ENCODE measurements at places on chromosomes 7 and 10.

- DNase-seq, result no peak
These were observed 18.1 kb downstream of the GARS1 start for GRCh38 chr7:30612658-30613265.

DNA sequence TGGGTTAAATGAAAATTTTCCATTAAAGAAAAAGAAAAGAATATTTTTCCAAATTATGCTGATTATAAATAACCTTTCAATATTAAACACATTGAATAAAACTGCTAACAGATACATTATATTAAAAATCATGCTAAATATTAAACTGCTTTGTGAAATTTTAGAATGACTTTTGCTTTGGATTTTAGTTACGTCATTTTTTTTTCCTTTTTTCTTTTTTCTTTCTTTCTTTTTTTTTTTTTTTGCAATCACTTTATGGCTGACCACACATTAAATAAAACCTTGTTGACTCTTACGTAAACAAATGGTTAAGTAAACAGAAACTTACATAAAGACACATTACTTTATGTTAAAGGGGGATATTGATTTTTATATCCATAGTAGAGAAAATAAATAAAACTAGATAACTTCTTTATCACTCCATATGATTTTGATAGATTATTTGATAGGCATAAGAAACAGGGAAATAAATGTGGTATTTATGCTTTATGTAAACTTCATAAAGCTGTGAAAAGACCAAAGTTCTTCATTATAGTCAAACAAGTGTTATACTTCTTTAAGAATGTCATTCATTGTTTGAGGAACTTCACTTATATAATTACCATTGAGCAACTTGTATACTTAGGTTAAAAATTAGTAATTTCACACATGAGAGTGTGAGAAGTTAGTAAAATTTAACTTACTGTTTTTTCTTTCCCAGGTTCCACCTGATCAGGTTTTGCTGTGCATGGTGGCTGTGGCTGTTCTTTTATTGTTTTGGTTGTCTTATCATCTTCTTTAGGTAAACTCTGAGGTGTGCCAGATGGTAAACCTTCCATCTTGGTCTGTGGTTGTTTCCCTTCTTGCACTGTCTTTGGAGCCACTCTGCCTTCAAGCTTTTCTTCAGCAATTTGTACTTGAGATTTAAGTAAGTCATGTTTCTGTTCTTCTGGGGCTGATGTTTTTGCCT, 197.3 kb downstream of the PCLO start:
- DNase-seq, result no peak

DNA sequence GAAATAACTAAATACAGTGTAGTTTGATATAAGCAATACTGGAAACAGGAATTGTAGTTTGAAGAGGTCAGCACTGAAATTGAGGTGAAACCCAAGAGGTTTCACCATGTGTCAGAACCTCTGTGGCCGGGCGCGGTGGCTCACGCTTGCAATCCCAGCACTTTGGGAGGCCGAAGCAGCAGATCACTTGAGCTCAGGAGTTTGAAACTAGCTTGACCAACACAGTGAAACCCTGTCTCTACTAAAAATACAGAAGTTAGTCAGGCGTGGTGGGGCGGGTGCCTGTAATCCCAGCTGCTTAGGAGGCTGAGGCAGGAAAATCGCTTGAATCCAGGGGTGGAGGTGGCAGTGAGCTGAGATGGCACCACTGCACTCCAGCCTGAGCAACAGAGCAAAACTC, 13.7 kb downstream of the AHCYL2 start:
- no peak for DNase-seq

DNA sequence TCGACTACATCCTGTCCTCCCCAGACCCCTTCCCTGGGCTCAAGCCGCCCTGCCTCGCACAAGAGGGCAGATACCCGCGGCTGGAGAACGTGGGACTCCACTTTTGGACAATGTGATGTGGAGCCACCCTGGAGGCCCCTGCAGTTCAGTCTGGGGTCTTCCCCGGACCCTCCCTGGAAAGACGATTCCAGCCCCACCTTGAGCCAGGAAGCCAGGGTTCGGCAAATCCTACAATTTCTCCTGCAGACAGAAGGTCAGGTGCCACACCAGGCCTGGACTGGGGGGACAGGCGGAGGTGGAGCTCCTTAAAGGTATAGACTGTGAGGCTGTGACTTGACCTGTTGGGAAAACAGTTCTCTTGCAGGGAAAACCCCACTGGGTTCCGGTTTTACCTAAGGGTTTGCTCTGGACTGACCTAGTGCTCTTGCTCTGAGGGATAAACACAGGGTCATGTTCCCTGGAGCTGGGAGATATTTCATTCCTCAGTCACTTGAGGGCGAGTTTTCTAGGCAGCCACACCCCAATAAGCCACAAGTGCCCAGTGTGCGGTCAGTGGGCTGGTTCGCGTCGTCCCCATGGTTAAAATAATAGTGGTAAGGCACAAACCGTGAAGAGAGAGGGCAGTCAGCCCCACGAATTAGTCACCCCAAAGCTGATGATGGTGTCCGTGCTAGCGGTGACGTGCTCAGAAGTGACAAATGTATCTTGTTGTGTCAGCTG, 1.6 kb downstream of the FOXL3 start:
- DNase-seq, result no peak

- DNase-seq, result no peak
These were observed 90.5 kb upstream of the SVIL start for GRCh38 chr10:29725133-29725720.

GRCh38 chr10:88763441-88763840, 3.6 kb downstream of the LIPN start:
- no peak for DNase-seq

Data from stimulated activated CD4-positive, alpha-beta T cell treated with anti-CD3 and anti-CD28 coated beads, Interleukin-1b, Interleukin-23, amount 100 ng/mL, for 4 hours (primary cell).